ENCODE measurements at places on chromosomes 12 and 14.

- no peak for DNase-seq
Observed at GRCh38 chr12:21942377-21942703, 1.1 kb upstream of the ABCC9 start.

DNA sequence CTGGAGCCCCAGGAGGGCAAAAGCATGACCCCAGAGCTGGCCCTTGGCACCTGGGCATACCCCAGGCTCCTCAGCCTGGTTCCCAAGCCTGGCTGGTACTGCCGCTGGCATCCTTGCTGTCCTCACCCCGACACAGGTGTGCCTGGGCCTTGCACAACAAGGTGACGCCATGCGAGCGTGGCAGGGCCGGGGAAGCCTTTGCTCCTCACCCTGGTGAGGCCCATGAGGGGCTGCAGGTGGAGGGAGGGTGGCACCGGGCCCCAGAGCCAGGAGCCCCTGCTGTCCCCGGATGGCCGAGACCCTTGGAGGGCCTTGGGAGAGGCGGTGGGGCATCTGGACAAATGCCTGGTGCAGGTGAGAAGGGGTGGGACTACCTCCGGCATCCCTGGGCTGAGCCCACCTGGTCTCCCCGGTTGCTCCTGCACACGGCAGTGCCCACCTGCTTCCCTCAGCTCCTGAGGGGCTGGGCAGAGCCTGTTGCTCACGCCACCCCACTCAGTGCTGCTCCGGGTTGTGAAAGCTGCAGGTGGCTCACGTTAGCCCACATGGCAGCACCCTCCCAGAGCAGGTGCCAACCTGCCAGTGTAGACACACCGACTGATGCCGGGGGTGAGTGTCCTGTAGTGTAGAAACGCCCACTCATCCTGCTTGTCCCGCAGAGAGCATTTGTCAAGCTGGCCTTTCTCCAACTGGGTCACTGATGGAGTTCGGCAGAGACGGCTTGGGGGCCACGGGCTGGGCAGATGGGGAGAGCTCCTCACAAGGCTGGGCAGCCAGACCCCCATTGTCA lies 24.6 kb upstream of the KIF26A start:
- DNase-seq = no peak

GRCh38 chr12:116361414-116362223 lies 84.1 kb upstream of the MED13L start:
- no peak for DNase-seq

DNA sequence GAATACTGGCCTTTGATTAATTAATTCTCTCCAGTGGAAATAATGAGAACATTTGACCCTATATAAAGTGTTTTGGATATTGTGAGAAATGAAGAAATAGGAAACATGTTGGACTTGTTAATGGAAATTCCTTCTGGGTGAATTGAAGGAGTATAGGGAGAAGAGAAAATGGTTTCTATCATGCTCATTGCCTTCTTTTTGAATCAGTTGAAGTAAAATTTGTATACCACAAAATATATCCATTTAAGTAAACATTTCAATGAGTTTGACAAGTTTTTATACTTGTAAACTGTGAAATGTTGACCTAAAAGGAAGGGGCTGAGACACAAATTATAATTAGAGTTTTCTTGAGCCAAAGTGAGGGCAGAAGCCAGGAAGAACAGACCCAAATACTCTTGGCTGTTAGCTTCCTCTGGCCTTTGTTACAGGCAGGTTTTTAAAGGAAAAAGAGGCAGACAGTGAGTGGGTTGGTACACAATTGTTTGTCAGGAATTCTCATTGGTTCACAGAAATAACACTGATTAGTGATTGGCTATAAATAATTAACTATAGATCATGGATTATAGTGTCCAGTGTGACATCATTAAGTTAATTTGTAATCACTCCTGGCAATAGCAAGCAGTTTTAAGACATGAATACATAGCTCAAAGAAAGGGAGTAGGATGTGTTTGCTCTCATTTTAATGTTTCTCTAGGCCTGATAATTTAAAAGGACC lies 826 bp downstream of the ZNF705A start:
- DNase-seq = no peak

- DNase-seq = peak; percentile 53
Observed at GRCh38 chr12:33427071-33427470, 12.5 kb downstream of the SYT10 start.

GRCh38 chr12:115763982-115764621 lies 513.4 kb downstream of the MED13L start:
- no peak for DNase-seq

- DNase-seq = no peak
Observed at GRCh38 chr12:103493199-103493598, 2.6 kb downstream of the C12orf42 start.

DNA sequence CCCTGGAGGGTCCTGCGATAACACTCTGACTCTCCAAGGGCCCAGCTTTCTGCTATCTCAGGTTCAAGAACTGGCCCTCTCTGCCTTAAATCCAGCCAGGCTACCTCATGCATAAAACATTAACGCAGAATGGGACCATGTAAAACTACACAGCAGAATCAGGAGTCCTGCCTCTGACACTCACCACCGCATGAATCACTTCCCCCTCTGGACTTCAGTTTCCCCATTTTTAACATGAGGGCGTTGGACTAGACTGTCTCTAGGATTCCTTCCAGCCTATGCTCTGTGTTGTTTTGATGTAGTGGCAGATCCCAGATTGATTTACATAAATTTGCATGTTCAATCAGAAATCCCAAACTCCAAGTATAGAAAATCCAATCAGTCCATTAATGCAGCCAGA lies 3.3 kb downstream of the NCKAP5L start:
- DNase-seq = no peak
